ENCODE measurements at places on chromosomes 7 and 10.

- no peak for DNase-seq
These were observed 66.6 kb downstream of the MTPN start for GRCh38 chr7:135910393-135911036.

- no peak for DNase-seq
These were observed 34.6 kb upstream of the GLCCI1 start for GRCh38 chr7:7933915-7934526.

DNA sequence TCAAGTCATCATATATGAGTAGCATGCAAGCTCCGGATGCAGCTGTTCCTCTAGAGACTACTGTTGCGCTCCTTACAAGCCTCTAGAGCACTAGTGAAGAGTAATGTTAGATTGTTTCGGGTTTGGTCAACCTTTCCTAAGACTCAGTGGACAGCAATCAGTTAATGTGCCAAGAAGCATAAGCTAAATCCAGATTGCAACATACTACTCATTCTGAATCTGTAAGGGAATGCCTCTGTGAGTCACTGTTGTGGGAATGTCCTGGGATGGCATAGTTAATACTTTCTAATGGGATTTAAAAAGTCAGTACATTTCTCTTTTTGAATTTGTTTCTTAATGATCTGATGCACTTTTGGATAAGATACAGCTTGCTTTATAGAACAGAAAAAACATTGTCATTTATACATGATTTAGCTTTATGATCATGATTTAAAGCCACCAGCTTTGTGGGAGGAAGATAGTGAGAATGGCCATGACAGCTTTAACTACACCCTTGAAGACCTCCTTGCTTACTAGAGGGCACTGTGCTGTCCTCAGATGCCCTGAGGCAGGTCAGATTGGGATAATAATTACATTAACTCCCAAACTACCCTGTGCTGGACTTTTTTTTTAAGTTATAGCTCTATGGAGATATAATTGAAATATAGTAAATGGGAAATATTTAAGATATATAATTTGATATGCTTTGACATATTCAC, 138.4 kb downstream of the SDK1 start:
- no peak for DNase-seq

- DNase-seq: no peak
These were observed 210.7 kb upstream of the PPP2R2D start for GRCh38 chr10:131689954-131690757.

GRCh38 chr10:28367929-28368484, 65.1 kb upstream of the MPP7 start:
- peak; percentile 42 for DNase-seq

DNA sequence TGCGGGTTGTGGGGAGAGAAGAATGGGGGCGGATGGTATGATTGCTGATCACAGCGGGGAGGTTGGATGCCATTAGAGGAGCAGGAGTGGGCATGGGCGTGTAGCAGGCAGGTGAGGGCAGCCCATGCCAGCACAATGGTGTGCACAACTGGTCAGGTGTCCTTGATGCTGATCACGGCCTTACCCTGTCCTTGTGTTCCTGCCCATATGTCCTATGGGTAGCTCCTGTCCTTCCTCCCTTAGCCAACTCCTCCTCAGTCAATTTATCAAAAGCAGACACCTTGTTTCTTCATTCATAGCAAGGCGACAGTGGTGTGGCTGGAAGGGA, 30.7 kb downstream of the WDR86 start:
- DNase-seq: no peak
